GM10248 (cell line): ENCODE measurements at places on chromosomes 3 and 15.

GRCh38 chr3:134330883-134331810, 43.1 kb downstream of the AMOTL2 start:
- no peak for DNase-seq

DNA sequence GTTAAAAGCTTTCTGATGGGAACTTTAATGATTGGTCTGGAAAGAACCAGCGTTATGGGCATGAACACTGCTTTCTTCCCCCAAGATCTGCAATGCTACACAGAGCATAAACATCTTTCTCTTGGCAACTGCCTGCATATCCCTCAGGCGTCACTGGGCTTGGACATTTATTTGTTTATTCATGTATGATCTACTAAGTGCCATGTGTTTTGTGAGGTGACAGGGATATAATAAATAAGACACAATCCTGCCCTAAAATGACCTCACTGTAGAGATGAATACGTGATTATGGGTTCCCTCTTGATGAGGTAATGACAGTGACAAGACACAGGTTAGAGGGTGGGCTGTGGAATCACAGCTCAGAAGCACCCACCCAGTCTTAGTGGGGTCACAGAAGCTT, 485.3 kb downstream of the PDCD6IP start:
- no peak for DNase-seq

DNA sequence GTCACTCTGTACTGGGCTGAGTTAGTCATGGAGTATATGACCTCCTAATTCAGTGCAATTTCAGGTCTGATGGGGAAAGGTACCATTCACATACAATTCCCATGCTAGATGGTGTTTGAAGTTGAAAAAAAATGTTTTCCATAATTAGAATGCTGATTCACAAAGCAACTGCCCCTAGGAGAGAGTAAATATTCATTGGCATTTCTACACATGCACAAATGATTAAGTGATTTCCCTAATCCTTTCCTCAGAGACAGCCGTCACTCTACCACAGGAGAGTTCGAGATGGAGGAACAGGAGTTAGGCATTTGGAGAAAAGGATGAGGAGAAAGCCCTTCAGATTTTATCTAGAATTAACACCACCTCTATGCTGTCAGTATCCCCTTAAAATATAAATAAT, 32.5 kb downstream of the GADL1 start:
- no peak for DNase-seq

DNA sequence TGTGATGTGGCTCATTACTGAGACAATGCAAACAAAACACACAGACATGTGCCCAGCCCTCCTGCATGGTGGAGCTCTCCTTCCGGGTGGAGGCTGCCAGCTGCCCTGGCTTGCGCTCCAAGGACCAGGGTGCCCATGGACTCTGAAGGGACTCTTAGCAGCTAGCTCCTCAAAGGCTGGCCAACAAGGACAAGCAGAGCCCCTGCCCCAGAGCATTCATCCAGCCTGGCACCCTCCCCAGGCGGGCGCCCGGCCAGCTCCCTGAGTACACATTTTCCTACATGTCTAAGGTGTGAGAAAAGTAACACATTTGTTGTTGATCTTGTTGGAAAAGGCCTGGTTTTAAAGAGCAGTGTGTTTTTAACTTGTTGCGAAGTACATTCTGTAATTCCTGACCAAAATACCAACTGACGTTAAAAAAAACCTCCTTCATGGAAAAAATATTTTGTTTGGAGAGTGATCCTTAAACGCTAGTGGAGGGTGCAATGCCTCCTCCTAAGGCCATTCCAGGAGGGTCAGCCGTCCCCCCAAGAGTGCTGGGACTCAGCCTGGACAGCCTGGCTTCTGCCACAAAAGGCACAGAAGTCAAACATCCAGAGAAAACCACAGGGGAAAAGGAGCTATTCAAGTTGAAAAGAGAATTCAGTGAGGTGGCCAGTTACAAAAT, 86.9 kb downstream of the KLF15 start:
- DNase-seq: no peak

- no peak for DNase-seq
Measured at GRCh38 chr3:56930706-56931105, 129.0 kb upstream of the ARHGEF3 start.

DNA sequence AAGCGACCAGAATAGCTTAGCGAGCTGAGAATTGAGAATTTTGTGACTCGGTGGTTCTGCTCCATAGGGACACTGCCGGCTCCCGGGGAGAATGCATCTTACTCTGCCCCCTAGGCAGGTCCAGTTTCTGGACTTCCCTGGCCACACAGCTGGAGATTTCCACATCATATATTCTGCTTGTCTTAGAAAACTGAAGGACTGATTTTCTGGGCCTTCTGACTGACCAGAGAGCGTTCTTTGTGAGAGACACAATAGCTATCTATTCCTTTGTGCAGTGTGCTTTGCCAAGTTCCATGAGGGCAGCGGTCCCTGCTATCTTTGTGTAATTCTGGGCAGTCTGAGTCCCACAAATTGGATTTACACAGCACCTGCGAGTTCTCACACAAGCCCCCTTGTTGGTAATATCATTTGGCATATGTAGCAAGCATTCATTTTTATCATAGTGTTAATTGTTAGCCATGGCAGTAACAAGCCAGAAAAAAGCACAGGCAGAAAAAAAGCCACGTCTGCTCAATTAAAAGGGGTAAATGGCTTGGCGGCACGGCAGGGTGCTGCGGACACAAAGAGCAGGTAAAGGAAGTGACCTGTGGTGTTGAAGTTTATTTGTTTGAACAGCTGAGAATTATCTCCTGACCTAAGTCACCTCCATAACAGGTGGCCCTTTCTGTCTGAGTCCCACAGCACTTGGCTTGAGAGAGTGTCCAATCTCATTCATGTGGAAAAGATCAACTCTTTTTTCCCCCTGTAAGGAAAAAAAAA, 688.7 kb downstream of the TUSC7 start:
- DNase-seq: no peak

- DNase-seq: no peak
Measured at GRCh38 chr3:197353001-197353866, 54.8 kb upstream of the DLG1 start.

GRCh38 chr3:29568355-29568754, 287.5 kb downstream of the RBMS3 start:
- no peak for DNase-seq

GRCh38 chr15:92165001-92165346, 228.7 kb upstream of the ST8SIA2 start:
- no peak for DNase-seq

DNA sequence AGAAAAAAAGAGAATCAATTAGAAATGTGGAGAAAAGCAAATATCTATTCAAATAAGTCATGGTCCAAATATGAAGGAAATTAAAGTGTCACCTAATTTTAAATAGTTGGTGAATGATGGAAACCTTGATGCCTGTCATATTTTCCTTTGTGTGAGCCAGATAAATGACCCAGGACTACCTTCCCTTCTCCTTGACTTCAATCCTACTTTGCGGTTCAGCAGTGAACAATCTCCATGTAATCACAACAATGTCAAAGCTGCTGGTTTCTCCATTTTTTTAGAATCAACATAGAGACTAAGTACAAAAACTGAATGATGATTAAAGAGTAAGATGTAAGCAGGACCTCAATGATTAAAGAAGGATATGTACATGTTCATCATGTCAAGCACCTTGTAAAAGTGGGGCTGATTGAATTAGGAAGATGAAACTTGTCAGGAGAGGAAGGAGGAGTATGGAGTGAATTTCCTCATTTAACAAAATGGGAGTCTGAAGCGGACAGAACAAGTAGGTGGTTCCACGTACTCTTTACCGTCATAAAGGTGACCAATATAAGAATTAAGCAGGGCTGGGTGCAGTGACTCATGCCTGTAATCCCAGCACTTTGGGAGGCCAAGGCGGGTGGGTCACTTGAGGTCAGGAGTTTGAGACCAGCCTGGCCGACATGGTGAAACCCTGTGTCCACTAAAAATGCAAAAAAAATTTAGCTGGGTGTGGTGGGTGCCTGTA, 43.1 kb downstream of the TRPM1 start:
- no peak for DNase-seq

DNA sequence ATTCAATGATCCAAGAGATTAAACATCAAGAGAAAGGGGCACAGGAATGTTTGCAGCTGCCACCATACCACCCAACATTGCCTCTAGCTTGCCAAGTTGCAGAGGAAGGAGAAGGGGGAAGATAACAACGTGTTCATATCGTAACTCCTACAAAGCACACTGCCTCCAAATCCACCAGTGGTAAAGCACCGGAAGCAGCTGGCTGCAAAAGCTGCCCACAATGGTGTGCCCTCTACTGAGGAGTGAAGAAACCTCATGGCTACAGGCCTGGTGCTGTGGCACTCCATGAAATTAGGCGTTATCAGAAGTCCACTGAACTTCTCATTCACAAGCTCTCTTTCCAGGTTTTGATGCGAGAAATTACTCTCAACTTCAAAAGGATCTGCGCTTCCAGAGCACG, 263.9 kb upstream of the STT3B start:
- DNase-seq: no peak
